K562 (cell line): ENCODE measurements at places on chromosomes 1 and 21. TPM values are rescaled to one million over a fixed set of nuclear protein-coding genes. Genes with fewer than 3 reads are reported as not detected.

GRCh38 chr21:40054403-40054802 lies 187.2 kb downstream of the PCP4 start:
- no peak for DNase-seq

Gene KAZN
- 20.9 and 21.6 TPM in 2 replicates for total RNA-seq

- no peak for DNase-seq
Measured at GRCh38 chr1:1005774-1006304, 5.9 kb upstream of the HES4 start.

Gene RIPK4
- total RNA-seq, result 0.09 TPM in 1 of 2 replicates, not detected in the other

Gene KCNE2
- not detected in 2 replicates for total RNA-seq

DNA sequence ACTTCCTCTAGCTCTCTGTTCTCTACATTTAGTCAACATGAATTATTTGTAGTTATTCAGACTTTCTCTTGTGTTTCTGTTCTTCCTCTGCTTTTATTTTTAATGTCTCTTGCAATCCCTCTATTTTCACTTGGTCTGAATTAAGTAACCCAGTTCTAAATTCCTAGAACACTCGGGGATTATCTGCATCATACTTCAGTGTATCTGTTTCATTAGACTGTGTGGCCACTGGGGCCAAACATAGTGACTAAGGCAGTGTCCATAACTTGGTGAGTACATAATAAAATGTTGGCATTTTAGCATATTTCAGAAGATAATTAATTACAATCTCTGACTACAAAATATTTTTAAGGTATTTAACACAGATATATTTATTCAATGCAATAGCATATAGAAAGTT lies 1087.2 kb upstream of the B3GALT2 start:
- DNase-seq, result no peak

Gene S100A14
- total RNA-seq, result 0.24 and 0.25 TPM in 2 replicates
